ENCODE measurements at places on chromosomes 13 and 19.

DNA sequence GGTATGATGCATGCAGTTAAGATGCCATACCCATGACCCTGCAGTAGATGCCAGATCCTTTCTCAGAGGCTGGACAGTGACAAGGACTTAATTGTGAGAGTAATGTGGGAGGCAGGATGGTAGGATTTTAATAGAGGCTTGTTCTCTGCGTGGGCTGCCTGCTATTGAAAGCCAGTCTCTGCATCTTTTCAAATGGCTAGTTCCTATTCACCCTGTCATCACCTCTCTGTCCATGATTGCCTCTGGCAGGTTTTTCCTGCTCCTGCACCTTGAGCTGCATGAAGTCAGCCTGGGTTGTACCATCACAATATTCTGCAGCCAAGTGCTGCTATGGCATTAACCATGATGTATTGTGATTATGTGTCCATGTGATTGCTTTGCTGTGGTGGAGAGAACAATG lies 440.5 kb downstream of the ITGBL1 start:
- DNase-seq = no peak

- no peak for DNase-seq
Measured at GRCh38 chr13:48401480-48401879, 11.4 kb downstream of the LPAR6 start.

GRCh38 chr19:39167461-39168257 lies 29.1 kb upstream of the NCCRP1 start:
- no peak for DNase-seq

GRCh38 chr13:95382411-95382810 lies 81.2 kb upstream of the ABCC4 start:
- no peak for DNase-seq

DNA sequence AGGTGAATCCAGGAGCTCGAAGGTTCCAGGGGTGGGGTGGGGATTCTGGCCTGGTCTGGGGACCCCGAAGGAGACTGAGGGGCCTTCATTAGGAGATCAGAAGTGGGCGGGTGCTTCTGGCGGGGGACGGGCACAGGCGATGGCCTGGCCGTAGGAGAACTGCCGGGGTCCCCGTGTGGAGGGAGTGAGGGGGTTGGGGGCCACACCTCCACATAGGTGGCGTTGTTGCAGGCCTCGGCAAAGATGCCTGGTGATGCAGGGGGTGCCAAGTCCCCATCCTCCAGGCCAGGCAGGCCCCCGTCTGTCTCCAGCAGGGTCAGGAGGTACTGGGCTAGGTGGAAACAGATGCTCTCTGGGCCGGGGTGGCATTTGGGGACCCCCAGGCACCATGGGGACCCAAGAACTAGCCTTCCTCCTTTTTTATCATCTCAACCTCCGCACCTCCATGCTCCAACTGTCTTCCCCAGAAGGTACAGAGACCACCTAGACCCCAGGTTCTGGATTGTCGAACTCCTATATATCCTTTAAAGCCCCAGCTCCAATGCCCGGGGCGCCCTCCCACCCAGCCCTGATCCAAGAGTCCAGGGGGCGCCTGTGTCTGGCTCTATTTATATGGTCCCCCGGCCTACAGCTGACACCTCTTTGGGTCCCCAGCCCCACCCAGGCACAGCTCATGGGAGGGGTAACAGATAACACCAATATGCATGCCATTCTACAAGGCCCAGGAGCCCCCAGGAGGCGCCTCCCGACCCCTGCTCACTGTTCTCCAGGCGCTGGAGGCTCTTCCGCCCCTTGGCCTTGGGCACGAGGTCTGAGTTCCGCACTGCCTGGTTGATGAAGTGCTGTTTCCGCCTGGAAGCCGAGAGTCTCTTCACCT lies 8.2 kb downstream of the RNU6-9 start:
- DNase-seq = no peak

DNA sequence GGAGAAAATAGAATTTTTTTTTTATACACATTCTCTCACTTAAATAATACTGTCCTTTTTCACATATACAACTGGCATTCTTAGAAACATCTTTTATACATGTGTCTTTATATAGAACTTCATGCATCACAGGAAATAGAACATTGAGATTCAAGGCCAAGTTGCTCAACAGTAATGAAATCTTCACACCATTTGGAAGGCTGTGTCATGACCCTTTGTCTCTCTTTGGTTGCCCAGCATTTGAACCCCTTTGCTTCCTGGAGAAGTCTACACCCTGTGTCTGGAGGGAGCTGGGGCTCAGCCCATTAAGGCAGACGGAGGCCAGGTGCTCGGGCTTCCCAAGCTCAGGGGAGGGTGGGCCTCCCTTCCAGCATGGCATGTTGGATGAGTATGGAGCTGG lies 41.1 kb downstream of the B3GLCT start:
- no peak for DNase-seq

GRCh38 chr19:29467824-29468401 lies 57.9 kb upstream of the VSTM2B start:
- peak; percentile 21 for DNase-seq

GRCh38 chr13:71613066-71613745 lies 253.8 kb downstream of the DACH1 start:
- no peak for DNase-seq

GRCh38 chr19:5936292-5936592 lies 22.2 kb downstream of the CAPS start:
- DNase-seq = no peak

- no peak for DNase-seq
Measured at GRCh38 chr13:96652506-96652905, 341.8 kb downstream of the OXGR1 start.

DNA sequence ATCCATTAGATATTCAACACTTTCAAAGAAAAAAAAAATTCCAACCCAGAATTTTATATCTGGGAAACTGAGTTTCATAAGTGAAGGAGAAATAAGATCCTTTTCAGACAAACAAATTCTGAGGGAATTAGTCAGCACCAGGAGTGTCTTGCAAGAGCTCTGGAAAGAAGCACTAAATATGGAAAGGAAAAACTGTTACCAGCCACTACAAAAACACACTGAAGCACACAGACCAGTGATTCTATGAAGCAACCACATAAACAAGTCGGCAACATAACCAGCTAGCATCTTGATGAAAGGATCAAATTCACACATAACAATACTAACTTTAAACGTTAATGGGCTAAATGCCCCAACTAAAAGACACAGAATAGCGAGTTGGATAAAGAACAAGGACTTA lies 368.4 kb upstream of the MIR17HG start:
- DNase-seq = no peak

- DNase-seq = no peak
Measured at GRCh38 chr13:53327680-53328315, 299.2 kb downstream of the OLFM4 start.

DNA sequence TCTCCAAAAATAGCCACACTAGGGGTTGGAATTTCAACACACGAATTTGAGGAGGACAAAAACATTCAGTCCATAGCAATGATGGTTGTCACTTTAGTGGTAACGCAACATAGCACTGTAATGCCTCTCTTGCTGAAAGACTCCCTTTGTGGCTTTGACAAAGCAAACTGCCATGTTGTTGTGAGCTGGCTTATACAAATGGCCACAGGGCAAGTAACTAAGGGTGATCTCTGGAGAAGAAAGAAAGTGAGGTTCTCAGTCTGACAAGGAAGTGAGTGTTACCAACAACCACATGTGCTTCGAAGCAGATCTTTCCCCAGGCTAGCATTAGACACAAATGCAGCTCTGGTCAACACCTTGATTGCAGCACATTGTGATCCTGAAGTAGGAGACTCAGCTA lies 79.1 kb upstream of the PCDH17 start:
- no peak for DNase-seq

DNA sequence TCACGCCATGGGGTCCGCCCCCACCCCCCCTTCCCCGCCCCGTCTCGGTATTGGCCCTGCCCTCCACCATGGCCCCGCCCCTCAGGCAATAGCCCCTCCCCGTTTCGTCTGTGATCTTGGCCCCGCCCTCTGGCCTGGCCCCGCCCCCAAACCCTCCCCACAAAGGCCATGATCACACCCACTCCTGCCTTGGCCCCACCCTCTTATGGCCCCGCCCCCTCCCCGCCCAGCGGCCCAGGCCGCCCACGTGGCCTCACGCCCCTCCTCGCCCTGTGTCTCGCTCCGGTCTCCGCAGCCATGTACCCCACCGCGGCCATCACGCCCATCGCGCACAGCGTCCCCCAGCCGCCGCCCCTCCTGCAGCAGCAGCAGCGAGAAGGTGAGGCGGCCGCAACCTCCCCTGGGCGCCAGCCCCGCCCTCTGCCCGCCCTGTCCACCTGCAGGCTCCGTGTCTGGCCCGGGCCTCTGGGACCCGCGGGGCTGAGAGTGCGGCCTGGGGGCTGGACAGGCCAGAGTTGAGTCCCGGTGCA lies 61.3 kb downstream of the CELF5 start:
- DNase-seq = no peak

- no peak for DNase-seq
Measured at GRCh38 chr19:46387713-46388130, 25.6 kb downstream of the CCDC8 start.

DNA sequence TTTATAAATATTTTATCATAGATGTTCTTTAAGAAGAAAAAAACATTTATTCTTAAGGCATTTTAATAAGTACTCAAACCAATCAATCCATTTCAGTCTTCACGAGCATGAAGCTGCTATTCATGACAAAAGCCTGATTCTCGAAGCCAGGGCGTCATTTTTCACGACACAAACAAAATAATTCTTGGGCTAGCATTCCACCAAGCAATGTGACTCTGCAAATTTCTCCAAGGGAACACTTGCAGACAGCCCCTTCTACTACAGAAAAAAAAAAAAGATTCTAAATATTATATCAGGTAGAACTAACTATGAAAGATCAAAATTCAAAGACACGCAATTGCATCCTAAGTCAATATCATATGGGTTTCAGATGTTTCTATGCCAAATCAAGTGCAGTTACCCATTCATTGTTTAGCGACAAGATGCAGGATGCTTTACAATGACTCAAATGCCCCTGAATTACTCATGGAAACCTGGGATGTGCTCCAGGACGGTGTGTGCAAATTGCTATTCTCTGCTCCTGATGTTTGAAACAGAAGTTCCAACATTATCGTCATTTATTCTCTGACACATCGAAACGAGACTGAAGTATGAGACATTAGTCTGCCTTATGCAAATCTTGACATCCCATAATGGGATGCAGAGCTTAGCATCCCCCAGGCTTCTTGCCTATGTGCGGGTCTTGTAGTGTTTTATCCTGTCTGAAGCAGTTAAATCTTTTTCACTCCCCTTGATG lies 517.7 kb downstream of the MYO16 start:
- no peak for DNase-seq
